GM12892 (cell line): ENCODE measurements at places on chromosomes 6 and 20.

DNA sequence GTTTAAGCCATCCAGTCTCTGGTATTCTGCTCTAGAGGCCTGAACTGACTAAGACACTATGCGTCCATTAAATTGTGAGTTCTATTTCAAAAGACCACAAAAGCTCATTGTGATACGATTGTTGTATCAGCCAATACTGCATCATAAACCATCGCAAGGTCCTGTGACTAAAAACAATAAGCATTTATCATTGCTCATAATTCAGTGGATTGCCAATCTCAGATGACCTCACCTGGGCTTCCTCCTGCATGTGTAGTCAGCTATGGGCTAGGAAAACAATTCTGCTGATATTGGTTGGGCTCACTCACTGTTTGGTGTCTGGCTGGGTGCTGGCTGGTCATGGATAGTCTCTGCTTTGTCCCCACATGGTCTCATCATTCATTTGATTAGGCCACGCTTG, 592.7 kb upstream of the BTBD3 start:
- no peak for DNase-seq

GRCh38 chr6:3260772-3261517, 2.2 kb downstream of the PSMG4 start:
- DNase-seq, result no peak

DNA sequence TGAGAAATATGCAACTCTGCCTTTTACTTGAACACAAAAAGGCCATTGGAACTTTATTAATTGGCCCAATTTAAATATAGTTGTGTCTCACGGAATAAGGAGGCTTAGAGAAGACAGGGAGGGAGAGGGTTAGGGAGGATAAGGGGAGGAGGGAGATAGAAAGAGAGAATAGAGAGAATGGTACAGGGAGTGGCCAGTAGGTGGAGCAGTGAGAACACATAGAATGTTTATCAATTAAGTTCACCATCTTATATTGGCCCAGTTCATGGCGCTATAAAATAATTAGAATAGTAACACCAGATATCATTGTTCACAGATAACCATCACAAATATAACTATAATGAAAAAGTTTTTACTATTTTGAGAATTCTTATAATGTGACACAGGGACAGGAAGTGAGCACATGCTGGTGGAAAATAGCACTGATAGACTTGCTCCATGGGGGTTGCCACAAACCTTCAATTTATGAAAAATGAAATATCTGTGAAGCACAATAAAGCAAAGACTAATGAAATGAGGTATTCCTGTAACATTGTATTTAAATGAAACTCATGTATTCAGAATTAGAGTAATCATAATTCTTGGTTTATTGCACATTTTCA, 374.1 kb upstream of the MANEA start:
- no peak for DNase-seq

GRCh38 chr6:159941286-159942113, 27.4 kb upstream of the IGF2R start:
- DNase-seq, result no peak

DNA sequence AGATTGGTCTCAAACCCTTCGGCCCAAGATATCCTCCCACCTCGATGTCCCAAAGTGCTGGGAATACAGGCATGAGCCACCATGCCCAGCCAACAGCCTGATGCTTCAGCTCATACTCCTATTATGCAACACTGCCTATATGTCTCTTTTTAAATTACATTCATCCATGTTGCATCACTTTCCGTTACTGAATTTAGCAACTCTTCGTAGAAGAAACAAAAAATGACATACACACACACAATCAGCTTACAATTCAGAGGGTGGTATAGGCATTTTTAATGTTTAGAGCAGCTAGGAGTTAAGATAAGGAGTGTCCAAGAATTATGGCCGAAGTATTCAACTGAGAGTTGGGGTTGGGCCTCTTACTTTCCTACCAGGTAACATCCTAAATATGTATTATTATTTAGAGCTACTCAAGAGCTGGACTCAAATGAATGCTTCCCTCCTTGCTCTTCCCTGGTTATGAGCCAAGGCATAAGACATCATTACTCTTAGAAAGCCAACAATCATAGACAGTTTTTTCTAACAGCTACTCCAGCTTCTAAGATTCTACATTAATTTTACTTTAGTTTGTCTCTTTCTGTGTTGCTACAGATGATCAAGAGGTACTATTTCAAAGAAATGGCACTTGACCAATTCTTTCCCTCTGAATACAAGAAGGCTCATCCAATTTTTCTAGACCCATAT, 62.0 kb upstream of the BMP5 start:
- DNase-seq, result no peak

DNA sequence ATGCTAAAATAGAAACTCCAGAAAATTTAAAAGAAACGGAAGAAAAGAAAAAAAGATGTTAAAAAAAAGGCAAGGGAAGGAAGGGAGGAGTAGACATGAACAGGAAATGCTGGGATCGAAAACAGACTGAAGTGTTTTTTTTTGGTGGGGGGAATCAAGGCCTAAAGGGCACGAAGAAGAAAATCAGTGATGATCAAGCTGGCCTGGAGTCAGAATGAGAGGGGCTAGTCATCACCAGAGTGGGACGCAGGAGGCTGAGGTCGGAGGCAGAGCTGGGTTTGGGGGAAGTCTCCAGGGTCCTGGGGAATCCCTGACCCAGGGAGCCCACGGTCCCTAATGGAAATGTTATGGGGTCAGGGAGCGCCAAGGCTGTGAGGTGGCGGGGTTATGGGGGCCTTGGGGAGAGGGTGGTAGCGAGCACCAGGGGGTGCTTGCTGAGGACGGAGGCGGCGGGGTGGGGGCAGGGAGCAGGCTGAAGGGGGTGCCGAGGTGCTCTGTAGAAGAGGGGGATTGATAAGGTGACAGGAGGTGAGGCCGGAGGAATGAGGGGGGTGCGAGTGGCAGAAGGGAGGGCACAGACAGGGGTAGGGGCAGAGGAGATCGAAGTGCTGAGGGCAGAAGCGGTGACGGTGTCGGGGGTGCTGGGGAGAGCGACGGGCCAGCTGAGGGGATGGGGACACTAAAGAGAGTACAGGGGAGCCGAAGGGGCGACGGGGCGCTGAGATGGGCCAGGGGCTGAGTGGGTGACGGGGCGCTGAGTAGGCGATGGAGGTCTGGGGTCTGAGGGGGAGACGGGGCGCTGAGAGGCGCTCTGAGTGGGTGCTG, 684 bp downstream of the ZNFX1 start:
- DNase-seq, result peak; percentile 27

DNA sequence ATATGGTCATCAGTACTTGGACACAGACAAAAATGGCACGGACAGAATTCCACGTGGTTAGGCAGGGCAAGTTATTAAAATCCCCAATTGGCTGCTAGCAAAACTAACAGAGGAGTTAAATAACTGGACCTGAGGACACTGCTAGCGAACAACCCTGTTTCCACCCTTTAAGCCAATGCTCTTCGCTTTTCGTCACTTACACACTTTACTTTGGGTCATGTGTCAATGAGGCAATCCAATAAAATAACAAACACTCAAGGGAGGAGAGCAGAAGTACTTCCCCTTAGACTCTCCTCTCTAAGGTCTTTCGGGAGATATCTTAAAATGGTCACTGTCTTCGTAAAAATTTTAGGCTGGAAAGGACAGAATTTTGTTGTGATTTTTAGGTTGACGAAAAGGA, 68.6 kb downstream of the LCA5 start:
- no peak for DNase-seq

GRCh38 chr6:169828176-169828575, 76.8 kb downstream of the ERMARD start:
- no peak for DNase-seq

- DNase-seq, result no peak
These were observed 150.5 kb downstream of the TFAP2C start for GRCh38 chr20:56779452-56780143.

DNA sequence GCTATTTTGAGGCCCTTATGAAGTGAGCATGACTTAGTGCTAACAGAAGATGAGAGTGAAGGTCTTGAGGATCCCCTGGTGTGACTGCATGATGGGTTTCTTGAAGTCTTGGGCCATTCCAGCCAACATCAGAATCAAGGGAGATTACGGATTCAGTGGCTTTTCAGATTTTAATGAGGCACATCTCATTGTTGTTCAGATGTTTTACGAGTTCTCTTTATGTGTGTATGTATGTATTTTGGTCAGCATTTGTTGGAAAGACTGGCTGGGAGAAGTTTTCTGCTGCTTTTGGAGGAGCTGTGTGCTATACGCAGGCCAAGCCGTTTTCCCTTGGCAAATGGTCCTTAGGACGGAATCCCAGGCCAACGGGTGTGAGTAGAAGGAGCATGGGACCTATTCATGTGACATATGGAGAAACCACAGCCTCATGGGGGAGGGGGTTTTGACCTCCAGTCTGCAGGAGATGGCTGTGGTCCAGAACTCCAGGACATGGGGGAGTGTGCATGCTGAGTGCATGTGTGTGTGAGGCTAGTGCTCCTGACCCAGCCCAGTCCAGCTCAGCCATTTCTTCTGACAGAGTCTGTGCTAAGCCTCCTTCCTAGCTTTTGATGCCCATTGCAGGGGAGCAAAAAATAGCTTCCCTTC, 35.3 kb downstream of the CHMP4B start:
- no peak for DNase-seq

- DNase-seq, result no peak
These were observed 1102.1 kb upstream of the FLRT3 start for GRCh38 chr20:15439551-15439950.

- DNase-seq, result no peak
These were observed 88.0 kb downstream of the PTPRK start for GRCh38 chr6:128432394-128432793.

- no peak for DNase-seq
These were observed 177.3 kb downstream of the CARMIL1 start for GRCh38 chr6:25456249-25457040.

GRCh38 chr6:27870291-27870870, 41.8 kb downstream of the OR2B2 start:
- no peak for DNase-seq

GRCh38 chr6:168962886-168963285, 290.8 kb downstream of the THBS2 start:
- no peak for DNase-seq

GRCh38 chr6:106972500-106972899, 2.0 kb downstream of the CD24 start:
- no peak for DNase-seq

DNA sequence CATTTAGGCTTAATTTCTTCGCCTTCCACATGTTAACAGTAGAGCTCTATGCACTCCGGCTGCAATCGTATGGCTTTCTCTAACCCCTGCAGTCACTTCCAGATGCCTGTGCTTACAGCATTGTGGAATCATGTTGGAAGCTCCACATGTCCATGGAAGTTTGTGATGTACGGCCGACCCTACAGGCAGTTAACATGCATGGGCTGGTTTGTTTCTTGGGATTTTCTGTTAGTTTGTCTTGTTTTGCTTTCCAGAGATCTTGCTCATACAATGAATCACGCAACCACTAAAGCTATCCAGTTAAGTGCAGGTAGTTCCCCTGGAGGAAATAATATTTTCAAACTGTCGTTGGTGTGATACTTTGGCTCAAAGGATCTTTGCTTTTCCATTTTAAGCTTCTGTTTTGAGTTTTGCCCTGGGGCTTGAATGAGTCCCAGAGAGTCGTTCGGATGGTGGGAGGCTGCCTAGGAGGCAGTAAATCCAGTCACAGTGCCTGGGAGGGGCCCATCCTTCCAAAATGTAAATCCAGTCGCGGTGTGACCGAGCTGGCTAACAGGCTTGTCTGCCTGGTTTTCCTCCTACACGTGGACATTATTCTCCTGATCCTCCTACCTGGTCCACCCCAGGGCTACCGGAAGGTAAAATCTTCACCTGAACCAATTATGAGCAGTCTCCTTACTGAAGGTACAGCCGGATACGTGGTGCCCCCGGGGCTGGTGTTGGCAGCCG, 225.9 kb downstream of the SMOC2 start:
- DNase-seq, result no peak

GRCh38 chr6:158642097-158642601, 2.4 kb downstream of the DYNLT1 start:
- no peak for DNase-seq

GRCh38 chr6:87110636-87111035, 15.7 kb upstream of the CGA start:
- no peak for DNase-seq

- DNase-seq, result no peak
These were observed 9.0 kb upstream of the MAP3K7 start for GRCh38 chr6:90595854-90596253.
